ENCODE measurements at places on chromosomes 5 and 9.

DNA sequence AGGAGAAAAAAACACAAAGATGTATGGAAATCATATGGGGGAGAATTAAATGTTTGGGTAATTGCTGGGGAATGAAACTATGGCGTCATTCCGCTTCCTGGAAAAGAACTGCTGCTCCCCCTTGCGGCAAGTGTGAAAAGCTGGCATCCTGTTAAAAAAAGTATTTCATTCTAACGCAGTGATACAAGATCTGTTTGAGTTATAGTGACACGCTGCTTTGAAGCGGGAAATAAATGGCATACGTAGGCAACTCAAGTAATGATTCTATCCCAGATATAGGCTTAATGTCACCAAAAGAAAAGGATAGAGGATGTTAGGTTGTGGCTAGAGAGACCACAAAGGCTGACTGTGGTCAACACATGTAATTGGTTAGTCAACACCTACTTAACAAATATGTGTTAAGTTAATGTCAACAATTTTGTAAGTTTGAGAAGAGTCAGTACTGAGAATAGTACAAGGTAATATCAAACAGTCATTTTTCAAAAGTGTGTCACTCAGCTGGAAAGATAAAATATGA, 70.2 kb upstream of the ALDH1A1 start:
- DNase-seq: peak; percentile 26

- DNase-seq: no peak
Observed at GRCh38 chr9:37432020-37432419, 9.5 kb downstream of the GRHPR start.

GRCh38 chr5:80231243-80231642, 24.6 kb downstream of the SERINC5 start:
- DNase-seq: no peak

DNA sequence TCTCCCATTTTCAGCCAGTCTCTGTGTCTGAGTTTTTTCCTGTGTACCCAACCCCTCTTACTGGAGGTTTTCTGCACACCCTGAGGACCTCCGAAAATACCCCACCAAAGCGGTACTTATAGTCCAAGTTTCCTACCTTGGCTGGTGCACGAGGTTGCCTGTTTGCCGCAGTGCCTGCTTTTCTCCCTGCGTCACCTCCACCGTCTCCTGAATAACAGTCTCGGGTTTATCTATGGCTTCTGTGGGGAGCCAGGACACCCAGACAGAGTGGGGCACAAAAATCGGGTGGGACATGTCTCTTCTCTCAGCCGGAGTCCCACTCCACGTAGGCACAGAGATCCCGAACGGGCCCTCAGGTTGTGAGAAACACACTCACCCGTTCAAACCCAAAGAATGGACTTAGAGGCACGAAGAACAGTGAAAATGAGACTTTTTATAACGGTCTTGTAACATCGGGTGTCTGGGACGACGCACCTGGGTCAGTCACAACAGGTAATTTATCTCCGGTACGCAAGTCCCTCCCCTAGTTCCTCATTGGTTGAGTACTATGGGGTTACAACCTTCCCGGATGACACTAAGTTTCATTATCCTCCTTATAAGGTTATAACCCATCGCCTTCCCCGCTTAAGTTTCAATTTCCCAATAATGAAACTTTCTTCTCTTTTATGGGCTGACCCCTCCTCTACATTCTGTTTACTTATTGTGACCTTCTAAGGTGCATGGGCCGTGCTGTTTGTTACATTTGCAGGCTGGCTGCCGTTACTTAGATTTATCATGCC, 970.2 kb upstream of the COX7C start:
- no peak for DNase-seq

- DNase-seq: no peak
Observed at GRCh38 chr5:137657073-137657472, 78.8 kb downstream of the KLHL3 start.

All from midbrain (tissue), 1 donor.